IPS-NIHi11 (cell line): ENCODE measurements at places on chromosomes 5 and 9.

- no peak for DNase-seq
Measured at GRCh38 chr9:22107202-22108045, 98.3 kb upstream of the CDKN2B start.

DNA sequence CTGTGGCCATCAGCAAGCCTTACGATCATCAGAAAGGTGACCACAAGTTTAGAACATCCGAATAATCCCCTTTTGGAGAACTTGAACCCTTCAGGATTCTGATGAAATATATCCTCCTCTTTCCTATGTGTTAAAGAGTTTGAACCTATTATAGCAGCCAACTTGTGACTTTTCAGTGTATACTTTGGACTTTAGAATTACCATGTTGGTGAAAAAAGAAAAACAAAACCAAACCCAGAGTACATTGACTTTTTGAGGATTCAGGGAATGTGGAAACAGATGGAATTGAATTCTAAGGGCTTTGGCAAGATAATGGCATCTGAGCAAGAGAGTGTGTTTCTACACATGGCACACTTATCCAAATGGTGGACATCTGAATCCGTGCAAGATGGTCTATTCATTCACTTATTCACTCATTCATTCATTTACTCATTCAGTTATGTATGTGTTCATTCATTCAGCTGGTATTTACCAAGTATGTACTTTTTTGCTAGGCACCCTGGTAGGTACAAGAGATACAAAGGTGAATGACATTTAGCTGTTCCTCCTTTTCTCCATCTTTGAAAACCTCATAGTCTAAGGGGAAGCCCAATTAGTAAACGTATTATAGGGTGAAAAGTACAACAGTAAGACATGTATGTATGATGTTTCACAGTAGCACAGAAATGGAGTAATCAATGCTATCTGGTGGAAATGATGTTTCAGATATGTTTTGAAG is 91.8 kb downstream of the PRDM6 start:
- no peak for DNase-seq

- DNase-seq = no peak
Measured at GRCh38 chr5:88128813-88129212, 139.8 kb downstream of the TMEM161B start.

DNA sequence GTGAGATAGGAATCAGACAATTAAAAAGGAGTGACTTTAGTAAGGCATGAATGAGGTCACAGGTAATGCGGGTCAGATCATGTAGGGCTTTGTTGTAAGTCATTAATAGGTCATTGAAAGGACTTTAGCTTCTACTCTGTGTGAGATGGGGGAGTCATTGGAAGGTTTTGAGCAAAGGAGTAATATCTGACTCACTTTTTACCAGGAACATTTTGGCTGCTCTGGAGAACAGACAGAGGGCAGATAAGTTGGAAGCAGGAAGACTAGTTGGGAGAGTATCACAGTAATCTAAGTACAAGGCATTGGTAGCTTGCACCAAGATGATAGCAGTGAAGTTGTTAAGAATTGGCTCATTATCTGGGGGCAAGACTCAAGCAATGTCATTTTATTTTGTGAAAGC is 37.4 kb downstream of the KIF2A start:
- no peak for DNase-seq

DNA sequence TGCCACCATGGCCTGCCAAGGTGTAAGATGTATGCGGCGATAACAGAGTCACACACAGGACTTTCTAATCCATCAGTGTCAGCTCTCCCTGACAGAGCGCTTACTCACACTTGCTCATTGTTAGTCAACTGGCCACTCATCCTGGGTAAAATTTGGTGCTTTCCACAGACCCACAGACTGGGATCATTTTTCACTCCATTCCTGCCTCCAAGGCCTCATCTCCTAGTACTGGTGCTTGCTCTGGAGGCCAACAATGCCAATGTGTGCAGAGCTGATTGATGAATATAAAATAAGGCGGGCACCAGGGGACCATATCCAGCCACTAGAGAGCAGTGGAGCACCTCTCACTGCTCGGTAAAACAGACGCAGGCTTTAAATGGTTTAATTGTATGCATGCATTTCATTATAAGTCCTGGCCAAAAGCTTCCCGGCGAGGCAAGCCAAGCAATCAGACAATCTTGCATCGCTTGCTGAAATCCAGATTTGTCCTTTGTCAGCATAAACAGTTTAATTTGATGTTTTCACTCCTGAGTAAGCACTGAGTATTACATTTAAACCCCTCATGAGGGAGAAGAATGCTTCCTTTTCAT is 22.3 kb downstream of the PSMB7 start:
- DNase-seq = peak; percentile 53

DNA sequence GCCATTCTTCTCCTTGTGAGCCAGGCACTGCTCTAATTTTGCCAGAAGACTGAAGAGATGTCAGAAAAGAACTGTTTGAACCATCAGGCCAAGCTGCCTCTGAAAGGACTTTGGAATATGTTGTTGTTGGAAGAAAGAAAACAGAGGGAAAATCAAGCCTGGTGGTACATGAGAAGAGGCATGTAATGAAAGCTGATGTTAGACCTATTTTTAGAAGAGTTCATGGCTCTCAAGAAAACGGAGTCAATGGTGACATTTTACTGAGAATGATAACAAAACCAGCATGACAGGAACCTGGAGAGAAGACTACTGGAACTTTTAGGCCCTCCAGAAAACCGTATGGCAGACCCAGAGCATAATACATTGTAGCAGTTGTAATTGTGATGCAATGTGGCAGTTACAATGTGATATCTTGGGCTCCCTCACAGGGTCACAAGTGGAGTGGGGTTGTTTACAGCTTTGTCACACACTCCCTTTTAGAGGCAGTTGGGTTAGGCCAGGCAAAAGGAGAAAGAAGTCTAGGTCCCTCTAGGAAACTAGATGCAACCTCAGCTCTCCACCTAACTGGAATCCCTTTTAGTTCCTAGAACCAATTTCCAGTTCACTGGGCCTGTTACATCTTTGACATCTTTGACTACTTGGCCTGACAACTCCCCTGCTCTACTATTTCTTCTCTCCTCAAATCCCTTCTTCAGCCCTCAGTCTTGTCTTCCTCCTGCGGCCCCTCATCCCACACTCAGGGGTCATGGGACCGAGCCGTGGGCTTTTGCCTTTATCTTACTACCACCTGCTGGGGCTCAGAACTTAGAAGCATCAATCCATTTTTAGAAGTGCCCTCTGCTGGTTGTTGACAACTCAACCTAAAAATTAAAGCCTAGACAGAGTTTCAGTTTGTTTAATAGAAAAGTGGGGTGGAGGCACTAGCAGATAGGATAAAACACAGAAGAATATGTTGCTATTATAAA is 61.2 kb upstream of the JAK2 start:
- no peak for DNase-seq

DNA sequence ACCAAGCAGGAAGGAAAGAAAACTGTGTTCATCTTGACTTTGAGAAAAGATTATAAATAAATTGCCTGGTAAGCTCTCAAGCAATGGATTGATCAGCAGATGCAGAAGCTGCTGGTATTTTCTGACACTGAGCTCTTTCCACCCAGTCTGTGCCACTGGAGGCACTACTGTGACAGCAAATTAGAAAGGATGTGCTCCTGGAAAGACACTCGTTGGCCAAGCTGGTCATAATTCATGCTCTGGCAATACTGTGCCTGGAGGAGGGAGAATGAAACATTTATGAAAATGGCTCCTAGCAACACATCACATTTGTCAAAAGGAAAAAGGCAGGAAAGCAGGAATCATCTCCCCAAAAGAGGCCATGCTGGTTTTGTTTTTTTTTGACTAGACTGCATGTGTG is 84.2 kb downstream of the CAVIN4 start:
- DNase-seq = no peak

GRCh38 chr9:76580820-76581219 is 121.8 kb downstream of the GCNT1 start:
- DNase-seq = no peak

GRCh38 chr5:132887283-132887682 is 13.8 kb downstream of the LEAP2 start:
- DNase-seq = no peak

DNA sequence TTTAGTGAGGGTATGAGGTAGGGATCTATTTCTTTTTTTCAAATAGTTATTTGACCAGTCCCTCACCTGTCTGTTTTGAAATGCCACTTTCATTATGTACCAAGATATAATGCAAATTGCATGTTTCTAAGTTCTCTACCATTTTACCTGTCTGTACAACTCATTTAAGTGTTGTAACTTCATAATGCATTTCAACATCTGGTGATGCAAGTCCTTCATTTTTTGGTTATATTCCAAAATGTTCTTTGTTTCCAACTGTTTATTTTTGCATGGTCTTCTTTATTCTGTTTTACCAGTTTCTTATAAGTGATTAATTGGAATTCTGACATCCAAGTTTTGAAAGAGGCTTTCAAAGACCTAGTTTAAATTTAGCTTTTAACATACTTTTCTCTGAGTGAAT is 26.8 kb downstream of the TDRD7 start:
- DNase-seq = no peak

DNA sequence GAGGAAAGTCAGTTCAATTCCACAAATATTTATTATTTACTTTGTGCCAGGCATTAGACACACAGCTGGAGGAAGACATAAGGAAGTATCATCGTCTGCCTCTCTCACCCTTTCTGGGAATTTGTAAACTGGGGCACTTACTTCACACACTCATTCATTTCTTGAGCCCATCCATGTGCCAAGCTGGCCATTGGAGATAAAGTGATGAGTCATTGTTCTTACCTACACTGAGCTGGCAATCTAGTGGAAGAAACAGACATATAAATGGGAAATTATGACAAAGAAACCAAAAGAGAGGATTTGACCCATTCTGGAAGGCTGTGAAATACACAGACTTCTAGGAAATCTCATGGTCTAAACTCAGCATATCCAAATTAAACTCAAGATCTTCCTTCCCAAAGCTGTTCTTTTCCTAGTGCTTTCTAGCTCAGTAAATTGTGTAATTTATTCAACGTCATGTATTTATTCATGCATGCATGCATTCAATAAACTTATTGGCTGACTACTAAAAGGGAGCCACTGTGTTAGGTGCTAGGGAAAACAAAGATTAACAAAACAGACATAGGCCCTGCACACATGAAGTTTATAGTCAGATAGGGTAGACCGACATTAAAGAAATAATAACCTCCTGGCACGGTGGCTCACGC is 65.3 kb downstream of the SH3RF2 start:
- DNase-seq = no peak

- DNase-seq = no peak
Measured at GRCh38 chr5:124034963-124035362, 523.0 kb downstream of the CSNK1G3 start.

DNA sequence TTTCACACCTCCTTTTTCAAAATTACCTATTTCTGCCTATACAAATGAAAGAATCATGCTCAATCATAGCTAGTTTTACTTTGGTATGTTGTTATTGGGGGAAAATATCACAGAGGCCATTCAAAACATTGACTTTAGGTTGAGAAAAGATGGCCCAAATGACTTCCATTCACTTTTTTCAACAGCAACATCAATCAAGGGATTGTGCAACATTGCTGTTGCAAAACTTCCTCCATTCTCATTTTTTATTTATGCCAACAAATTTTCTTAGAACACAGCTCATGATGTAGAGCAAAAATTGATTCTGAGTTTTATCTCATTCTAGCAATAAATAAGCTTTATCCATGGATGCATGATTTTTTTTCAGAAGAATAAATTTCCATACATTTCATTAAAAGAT is 93.6 kb upstream of the RORB start:
- DNase-seq = no peak

DNA sequence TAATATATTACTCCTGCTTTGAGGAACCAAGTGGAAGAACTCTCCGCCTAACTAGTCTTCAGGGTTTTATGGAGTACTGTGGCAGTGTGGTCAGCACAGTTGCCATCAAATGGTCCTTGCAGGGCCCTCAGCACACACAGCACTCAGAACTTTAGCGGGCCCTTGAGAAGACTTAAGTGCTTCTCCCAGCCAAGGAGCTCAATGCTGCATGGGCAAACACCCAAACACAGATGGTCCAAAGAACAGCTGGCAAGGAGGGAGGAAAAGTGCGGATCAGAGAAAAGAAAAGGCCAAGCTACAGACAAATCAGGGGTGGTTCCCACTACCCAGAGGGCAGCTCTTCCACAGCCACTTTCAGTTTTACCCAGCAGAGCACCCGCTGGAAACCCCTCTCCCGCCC is 98.6 kb downstream of the SPOCK1 start:
- DNase-seq = no peak

- no peak for DNase-seq
Measured at GRCh38 chr5:56088967-56089829, 94.4 kb upstream of the IL6ST start.

DNA sequence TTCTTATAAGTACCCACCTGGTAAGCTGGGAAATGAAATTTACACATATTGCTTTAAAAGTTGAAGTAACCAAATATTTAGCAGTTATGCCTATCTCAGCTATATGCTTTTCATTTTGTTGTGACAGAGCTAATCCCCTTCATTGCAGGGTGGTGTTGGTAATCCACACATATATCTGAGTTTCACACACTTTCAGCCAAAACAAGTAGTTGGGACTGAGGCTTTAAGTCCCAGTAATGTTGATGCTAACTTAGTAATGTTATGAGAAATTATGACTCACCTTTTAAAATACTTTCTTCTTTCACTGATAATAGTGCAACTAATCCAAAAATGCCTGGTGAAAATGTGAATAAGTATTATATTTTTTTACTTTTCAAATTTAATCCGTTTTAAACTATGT is 19.2 kb upstream of the RICTOR start:
- DNase-seq = no peak

GRCh38 chr5:57626703-57627102 is 144.1 kb upstream of the ACTBL2 start:
- no peak for DNase-seq

GRCh38 chr9:14529629-14530028 is 163.6 kb downstream of the ZDHHC21 start:
- DNase-seq = no peak

DNA sequence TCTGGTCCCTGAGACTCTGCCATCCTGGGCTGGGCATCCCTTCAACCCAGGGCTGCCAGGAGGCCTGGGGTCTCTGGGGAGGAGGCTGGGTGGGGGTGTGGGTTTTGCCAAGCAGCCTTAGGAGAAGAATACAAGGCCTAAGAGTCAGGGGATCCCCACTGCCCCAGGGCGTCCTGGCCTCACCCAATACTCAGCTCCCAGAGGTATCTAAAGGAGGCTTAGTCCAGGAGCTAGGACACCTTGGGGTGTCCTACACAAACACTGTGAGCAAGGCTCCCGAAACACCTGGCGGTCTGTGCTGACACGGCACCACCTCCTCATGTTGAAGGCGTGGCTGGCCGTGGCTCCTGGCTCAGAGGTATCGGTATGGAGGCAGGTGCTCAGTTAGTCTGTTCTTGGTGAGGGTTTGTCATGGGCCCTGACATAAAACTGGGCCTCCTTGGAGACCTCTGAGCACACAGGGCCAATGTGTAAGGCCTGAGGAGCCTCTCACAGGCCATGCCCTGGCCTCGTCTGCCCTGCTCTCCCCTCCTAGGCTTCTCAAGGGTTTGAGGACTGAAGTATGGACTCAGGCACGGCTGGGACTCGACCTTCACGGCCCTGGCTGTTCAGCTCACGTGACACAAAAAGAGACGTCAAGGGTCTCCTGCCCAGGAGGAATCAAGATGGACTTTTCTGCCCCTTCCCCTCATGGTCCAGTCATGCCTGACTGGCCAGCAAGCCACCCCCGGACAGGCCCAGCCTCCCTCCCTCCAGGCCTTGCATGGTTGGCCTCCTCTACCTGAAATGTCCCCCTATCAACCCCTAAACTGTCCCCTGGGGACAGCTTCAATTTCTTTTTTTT is 277.3 kb downstream of the FSTL4 start:
- DNase-seq = no peak

- DNase-seq = no peak
Measured at GRCh38 chr9:1096155-1096964, 46.2 kb downstream of the DMRT2 start.
